Stimulated activated CD4-positive, alpha-beta T cell treated with anti-CD3 and anti-CD28 coated beads, Interleukin-1b, Interleukin-23, amount 100 ng/mL, for 1 hour (primary cell): ENCODE measurements at places on chromosomes 7 and 10.

- DNase-seq = no peak
Observed at GRCh38 chr7:8290645-8291308, 28.8 kb upstream of the ICA1 start.

DNA sequence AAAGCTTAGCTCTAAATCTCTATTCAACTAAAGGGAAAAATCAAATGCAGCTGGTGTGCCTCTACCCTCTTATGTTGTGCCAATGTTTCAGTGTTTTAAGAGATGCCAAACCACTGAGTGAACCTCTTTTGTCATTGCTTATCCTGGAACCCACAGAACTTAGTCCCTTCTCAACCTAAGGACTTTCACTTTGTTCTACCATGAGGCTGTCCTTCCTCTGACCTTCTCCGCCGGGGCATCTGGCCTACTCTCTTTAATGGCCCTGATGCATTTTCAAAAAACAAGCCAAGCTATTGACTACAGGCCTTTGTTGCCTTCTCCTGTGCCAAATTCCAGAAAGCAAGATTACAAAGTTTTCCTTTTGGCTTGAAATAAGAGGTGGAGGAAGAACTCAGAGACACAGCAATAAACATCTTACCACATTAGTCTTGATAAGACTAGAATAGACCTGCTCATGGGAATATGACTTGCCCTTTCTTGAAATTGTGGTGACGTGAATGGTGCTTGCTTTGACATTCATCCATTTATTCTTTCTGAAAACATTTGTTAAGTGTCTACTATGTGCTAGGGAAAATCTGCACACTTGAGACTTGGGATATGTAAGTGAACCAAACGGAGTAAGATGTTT is 253.2 kb upstream of the SMIM30 start:
- DNase-seq = no peak

- DNase-seq = no peak
Observed at GRCh38 chr7:99767662-99768061, 16.3 kb downstream of the CYP3A4 start.

- no peak for DNase-seq
Observed at GRCh38 chr10:132107949-132108877, 42.5 kb downstream of the JAKMIP3 start.

DNA sequence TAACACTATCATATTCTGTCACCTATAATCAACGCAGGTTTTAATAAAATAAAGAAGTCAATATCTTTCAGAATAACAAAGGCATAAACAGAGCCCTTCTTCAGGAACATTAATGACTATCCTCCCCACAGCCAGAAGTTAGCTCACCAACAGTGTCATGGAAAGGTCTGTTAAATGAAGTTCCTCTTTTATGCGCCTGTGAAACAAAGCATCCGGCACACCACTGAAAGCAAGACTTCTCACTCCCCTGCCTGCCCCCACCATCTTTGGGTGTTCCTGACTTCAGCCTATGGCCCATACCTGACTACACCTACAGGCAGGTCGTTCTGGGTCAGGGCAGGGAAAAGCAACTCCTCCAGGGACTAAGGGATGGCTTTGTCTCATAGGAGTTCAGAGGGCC is 205.4 kb downstream of the FANK1 start:
- no peak for DNase-seq

- DNase-seq = no peak
Observed at GRCh38 chr7:82886324-82886723, 276.4 kb downstream of the PCLO start.

DNA sequence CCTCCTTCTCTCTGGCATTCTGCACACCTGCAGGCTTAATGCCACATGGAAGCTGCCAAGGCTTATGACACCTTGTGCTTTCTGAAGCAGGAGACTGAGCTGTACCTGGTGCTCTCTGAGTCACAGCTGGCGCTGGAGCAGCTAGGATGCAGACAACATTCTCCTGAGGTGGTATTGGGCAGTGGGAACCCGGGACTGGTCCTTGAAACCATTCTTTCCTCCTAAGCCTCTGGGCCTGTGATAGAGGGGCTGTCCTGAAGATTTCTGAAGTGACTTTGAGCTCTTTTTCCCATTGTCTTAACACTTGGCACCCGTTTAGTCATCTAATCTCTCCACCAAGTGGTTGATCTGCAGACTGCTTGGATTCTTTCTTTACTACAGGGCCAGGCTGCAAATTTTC is 508.4 kb downstream of the TFEC start:
- DNase-seq = no peak
